ENCODE measurements at places on chromosomes 2 and 18.

GRCh38 chr2:72041638-72042111 lies 106.0 kb downstream of the CYP26B1 start:
- no peak for DNase-seq

- no peak for DNase-seq
Observed at GRCh38 chr2:69997015-69997830, 35.8 kb upstream of the ASPRV1 start.

DNA sequence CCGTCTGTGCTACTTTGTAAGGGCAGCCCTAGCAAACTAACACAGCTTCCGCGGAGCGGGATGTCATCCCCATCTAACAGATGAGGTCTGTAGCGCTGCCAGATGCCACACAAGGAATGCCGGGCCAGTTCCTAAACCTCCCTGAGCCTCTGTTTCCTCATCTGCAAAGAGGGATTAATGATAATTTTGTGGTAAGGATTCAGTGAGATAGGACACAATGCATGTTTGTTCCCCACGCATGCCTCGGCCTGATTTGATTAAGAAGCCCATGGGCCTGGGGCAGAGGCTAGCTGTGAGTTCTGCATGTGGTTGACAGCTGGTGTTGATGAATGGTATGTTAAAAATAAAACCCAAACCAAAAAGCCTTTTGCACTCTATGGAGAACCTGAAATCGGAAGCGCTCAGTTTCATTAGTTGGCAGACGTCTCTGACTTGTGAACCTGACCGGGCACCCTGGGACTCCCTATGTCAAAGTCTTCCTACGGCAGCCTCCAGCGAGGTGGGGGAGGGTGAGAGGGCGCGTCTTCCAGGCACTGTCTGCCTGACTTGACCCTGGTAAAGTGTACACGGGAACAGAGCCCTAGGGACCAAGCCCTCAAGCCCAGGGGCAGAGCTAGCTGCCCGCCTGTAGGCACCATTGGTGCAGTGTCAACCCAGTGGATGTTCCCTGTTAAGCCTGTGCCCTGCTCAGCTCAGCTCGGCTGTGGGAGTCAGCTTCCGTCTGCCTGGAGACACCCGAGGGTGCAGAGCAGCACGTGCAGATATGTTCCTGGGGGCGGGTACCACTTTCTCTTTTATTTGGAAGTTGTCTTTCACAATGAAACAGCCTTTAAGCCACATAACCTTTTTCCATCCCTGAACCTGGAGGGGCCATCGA lies 14.8 kb upstream of the INHBB start:
- DNase-seq: no peak

GRCh38 chr2:98761267-98761781 lies 30.4 kb upstream of the MGAT4A start:
- peak; percentile 71 for DNase-seq

GRCh38 chr18:54557958-54558357 lies 33.1 kb upstream of the DYNAP start:
- no peak for DNase-seq

GRCh38 chr2:23526835-23527790 lies 142.1 kb downstream of the KLHL29 start:
- no peak for DNase-seq

DNA sequence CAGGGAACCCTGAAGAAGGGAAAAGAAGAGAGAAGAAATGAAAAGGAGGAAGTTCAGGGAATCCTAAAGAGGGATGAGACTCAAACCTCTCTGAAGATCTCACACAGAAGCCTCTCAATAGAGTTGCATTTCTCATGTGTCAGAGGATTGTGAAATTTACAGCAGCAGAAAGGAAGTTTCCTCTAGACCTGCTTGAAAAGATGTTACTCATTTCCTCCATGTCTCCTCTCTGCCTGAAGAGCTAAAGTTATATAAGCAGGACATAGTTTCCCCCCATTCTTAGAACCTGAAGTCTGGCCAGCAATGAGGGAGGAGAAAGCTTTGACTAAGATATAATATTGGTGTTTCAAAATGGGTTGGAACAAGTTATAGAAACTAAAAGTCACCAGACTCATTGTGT lies 1155.6 kb downstream of the LRP1B start:
- no peak for DNase-seq

DNA sequence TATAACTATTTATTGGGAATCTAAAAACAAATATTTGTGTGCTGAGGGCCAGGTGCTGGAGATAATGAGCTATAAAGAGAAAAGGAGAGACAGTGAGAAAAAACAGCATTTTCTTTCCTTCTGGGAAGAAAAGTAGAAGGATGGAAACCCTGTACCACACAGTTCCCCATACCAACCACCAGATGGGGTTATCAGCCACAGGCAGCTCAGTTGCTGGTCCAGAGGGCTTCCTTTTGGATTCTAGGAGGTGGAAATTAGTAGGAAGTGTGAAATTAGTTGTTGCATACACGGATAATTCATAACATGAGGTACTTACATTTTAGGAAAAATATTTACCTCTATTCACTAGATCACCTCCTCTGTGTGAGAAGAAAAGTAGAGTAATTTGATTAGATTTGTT lies 237.0 kb upstream of the FOSL2 start:
- DNase-seq: no peak

DNA sequence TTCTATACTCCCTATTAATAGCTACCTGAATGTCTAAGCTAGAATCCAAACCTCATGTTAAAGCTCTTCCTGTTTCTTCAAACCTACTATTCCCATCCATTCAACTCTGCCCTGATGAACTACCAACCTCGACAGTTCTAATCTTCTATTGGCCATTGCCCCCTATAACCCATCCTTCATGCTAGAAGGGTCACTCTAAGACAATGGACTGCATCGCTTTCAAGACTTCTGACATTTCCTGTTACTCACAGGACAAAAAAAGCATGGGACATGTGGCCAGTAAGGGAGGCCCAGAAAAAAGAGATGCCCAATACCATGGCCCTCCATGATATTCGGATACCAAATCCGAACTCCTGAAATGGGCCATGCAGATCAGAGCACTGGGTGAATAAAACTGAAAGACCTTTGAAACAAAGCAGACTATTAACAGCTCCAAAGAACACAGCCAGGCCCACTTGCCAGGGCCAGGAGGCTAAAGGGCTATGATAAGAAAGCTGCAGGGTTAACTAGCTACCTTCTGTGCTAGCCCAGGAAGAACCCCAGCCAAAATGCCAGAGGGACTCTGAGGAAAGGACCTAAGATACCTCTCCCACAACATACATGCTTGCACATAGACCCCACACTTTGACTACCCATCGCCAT lies 4.5 kb downstream of the B4GALT6 start:
- DNase-seq: no peak

DNA sequence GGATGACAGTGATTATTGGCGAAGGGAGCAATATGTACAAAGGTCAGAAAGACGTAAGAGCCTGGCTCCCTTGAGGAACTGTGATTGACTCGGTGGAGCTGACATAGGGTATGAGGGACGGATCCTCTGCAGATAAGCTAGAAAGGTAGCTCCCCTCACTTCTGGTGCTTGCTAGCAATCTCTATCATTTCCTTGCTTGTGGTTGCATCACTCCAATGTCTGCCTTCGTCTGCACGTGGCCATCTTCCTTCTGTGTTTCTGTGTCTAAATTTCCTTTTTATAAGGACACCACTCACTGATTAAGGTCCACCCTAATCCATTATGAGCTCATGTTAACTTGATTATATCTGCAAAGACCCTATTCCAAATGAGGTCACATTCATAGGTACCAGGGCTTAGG lies 22.9 kb upstream of the LMAN1 start:
- no peak for DNase-seq

GRCh38 chr2:124079045-124079444 lies 54.0 kb downstream of the CNTNAP5 start:
- DNase-seq: no peak

GRCh38 chr2:37394263-37394662 lies 49.8 kb downstream of the QPCT start:
- DNase-seq: no peak

All from activated CD4-positive, alpha-beta T cell treated with anti-CD3 and anti-CD28 coated beads, Interleukin-2, amount 50 U/mL, for 1 hour (primary cell).